Ovary (tissue), 10 donors: ENCODE measurements at places on chromosomes 4 and X. TPM values are rescaled to one million over a fixed set of nuclear protein-coding genes. Genes with fewer than 3 reads are reported as not detected.
A peak's percentile ranks its signal among the peaks of the same experiment; 100 is the strongest.

DNA sequence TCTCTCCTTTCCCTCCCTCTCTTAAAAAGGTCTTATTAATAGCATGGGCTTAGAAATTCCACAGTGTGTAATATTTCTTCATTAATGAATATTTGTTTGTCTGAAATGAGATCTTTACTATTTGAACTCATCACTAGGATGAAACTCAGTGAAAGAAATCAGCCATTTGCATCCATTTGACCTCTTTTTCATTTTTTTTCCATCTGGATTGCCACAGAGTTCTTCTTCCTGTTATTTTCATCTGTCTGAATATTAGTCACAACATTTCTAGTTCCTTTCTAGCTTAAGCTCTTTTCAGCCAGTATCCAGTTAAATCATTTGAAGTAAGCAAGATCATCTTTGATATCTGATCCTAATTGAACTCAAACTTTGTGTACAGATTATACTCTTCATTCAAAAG, 69.2 kb upstream of the PLS3 start:
- no peaks in the 10 kb centered on the region for H3K4me1 ChIP-seq
- no peaks in the 10 kb centered on the region for H3K36me3 ChIP-seq
- H3K27me3 ChIP-seq = no peaks in the 10 kb centered on the region
- DNase-seq = no peak
- H3K4me3 ChIP-seq = no peak overlapping the region

DNA sequence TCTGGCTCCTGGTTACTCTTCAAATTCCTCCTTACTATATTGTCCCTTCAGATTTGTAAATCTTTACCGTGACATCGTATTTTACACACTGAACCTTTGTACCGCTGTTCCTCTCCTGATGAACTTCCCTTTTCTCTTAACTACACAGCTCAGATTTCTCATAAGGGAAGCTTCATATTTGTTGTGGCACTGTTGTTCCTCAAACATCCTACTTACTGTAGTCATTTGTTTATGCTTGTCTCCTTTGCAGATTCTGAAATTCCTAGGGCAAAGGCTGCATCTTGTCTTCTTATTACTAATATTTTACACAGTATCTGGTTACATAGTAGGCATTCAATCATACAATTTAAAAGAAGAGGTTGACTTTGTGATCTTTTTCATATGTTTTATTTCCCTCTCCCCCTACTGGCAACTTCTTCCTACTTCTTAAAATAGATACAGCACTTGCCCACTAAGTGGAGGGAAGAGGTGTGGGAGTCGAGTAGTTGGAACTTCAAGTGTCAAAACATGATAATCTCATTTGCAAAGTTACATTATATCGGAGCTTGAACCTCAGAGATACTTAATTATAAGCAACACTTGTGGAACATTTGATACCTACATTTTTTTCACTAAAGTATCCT, 50.0 kb downstream of the TET2 start:
- H3K36me3 ChIP-seq = no peaks in the 10 kb centered on the region
- H3K27ac ChIP-seq = no peak overlapping the region
- DNase-seq = no peak
- no peak overlapping the region for H3K4me3 ChIP-seq
- peaks cover 3% of the 10 kb centered on the region for H3K4me1 ChIP-seq

DNA sequence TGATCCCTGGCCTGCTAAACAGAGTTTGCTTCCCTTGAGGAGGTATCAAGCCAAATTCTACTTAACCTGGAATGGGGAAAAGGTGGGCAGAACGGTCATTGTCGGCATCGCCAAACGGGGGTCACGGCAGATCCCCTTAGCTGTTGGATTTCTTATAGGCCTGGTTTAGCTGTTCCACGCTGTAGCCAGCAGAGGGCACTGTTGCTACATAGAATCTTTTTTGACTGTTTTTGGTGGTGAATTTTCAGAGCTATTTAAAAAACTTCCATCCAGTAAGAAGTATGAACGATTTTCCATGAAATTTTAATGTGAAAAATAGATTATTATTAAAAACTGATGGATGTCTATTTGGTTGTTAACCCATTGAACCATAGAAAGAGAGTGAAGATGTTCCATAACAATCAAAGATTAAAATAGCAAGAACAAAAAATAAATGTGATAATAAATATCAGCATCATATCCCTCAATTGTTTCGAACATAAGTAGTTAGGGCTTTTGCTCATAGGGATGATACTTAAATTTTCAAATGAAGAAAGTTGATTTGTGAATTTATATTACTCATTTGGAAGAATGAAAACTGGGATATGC, 56.6 kb downstream of the LINC00632 start:
- H3K27ac ChIP-seq = no peak overlapping the region
- H3K4me3 ChIP-seq = no peak overlapping the region
- DNase-seq = peak; percentile 36
- H3K27me3 ChIP-seq = no peaks in the 10 kb centered on the region
- H3K36me3 ChIP-seq = no peaks in the 10 kb centered on the region

GRCh38 chr4:185363251-185363650, 32.5 kb downstream of the LRP2BP start:
- no peak for DNase-seq
- H3K4me3 ChIP-seq = no peak overlapping the region
- no peak overlapping the region for H3K27ac ChIP-seq
- H3K27me3 ChIP-seq = no peaks in the 10 kb centered on the region
- no peaks in the 10 kb centered on the region for H3K36me3 ChIP-seq

Gene FHDC1
- total RNA-seq = 1.5 TPM

Gene MAGEC3
- total RNA-seq = not detected

- H3K4me3 ChIP-seq = no peak overlapping the region
- DNase-seq = no peak
- no peaks in the 10 kb centered on the region for H3K4me1 ChIP-seq
- no peaks in the 10 kb centered on the region for H3K36me3 ChIP-seq
These were observed 45.8 kb upstream of the IL21 start for GRCh38 chr4:122666527-122667245.

GRCh38 chr4:13168326-13168725, 315.8 kb downstream of the RAB28 start:
- no peaks in the 10 kb centered on the region for H3K4me1 ChIP-seq
- no peaks in the 10 kb centered on the region for H3K36me3 ChIP-seq
- H3K27me3 ChIP-seq = no peaks in the 10 kb centered on the region
- DNase-seq = no peak

DNA sequence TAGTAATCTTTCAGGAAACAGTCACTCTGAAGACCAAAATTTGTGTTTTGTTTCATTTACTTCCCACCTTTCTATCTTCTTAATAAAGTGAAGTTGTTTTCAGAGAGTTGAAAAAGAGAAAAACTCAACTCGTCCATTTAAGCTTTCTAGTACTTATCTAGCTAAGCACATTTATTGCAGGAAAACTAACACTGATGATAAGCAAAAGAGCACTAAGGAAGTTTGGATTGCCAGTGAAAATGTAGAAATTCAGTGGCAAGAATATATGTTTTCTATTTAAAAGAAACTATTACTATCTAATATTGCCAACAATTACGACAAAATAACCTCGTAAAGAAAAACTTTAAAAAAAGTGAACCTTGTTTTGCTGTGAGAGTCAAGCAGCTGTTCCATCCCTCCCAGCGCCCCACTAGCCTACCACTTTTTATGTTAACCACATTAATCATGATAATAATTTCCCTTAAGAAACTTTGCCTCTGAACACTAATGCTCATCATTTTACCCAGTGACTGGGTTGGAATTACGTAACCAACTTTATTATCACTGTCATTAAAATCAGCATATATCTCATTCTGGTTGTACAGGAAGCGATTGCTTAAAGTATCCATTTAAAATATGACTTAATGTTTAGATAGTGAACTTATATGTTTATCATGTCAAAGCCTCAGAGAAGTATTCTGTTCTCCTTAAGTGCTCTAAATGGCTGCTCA, 24.8 kb downstream of the SPRY1 start:
- H3K27ac ChIP-seq = no peak overlapping the region
- H3K4me1 ChIP-seq = no peaks in the 10 kb centered on the region
- no peaks in the 10 kb centered on the region for H3K36me3 ChIP-seq
- no peaks in the 10 kb centered on the region for H3K27me3 ChIP-seq
- H3K4me3 ChIP-seq = no peak overlapping the region
- DNase-seq = no peak

DNA sequence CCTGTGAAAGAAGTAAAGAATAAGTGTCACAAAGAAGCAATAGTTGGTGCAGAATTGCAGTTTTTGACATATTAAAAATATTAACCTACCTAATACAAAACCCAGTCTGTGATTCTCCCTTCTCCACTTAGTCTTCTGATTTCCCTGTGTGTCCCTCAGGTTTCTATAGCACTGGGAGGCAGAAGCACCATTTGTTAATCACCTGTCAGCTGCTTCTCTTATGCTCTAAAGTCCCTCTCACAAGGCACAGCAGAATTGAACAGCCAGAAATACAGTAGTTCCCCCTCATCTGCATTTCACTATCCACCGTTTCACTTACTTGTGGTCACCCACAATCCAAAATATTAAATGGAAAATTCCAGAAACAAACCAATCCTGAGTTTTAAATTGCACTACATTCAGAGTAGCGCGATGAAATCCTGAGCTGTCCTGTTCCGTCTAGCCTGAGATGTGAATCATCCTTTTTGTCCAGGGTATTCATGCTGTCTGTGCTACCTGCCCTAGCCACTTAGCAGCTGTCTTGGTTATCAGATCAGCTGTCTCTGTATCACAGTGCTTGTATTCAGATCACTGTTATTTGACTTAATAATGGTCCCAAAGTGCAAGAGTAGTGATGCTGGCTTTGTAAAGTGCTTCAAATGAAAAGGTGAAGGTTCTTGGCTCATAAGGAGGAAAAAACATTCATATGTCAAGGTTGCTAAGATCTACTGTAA, 984.1 kb upstream of the GRID2 start:
- H3K4me1 ChIP-seq = no peaks in the 10 kb centered on the region
- H3K27ac ChIP-seq = no peak overlapping the region
- no peak overlapping the region for H3K4me3 ChIP-seq
- no peaks in the 10 kb centered on the region for H3K36me3 ChIP-seq
- H3K27me3 ChIP-seq = no peaks in the 10 kb centered on the region

DNA sequence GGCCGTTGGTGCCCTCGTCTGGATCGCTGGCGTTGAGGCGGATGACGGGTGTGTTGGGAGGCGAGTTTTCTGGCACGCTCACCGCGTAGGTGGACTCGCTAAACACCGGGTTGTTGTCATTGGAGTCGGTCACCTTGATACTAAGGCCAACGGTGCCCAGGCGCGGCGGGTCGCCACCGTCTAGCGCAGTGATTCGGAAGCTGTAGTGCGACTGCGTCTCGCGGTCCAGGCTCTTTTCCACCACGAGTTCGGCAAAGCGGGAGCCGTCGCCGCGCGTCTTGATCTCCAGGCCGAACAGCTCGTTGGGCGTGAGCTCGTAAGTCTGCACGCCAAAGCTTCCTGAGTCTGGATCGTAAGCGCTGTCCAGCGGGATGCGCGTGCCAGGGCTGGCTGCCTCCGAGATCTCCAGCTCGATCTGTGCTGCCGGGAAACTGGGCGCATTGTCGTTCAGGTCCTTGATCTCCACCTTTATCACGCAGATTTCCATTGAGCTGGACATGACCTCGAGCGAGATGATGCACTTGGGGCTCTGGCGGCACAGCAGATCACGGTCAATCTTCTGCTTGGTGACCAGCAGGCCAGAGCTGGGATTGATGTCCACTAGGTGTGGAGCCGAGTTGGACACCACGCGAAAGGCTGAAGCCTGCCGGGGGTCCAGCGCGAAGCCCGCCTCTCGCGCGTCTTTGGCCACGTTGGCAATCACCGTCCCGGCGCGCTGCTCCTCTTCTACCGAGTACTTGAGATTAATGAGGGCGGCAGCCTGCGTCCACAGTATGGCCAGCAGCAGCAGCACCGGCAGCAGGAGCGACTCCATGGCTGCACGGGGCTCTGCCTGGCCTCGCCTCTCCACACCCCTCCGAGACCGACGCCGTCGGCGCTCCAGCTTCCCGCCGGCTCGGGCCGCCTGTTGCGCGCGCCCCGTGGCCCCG, 2.0 kb downstream of the PCDH19 start:
- H3K36me3 ChIP-seq = no peaks in the 10 kb centered on the region
- no peak overlapping the region for H3K4me3 ChIP-seq
- H3K27ac ChIP-seq = no peak overlapping the region
- peaks cover 2% of the 10 kb centered on the region for H3K4me1 ChIP-seq
- H3K27me3 ChIP-seq = no peaks in the 10 kb centered on the region

GRCh38 chr4:7514789-7515188, 80.1 kb upstream of the PSAPL1 start:
- no peak overlapping the region for H3K4me3 ChIP-seq
- H3K4me1 ChIP-seq = peaks cover 20% of the 10 kb centered on the region
- peak overlapping the region; percentile 82 for H3K27ac ChIP-seq
- no peak for DNase-seq
- no peaks in the 10 kb centered on the region for H3K27me3 ChIP-seq

DNA sequence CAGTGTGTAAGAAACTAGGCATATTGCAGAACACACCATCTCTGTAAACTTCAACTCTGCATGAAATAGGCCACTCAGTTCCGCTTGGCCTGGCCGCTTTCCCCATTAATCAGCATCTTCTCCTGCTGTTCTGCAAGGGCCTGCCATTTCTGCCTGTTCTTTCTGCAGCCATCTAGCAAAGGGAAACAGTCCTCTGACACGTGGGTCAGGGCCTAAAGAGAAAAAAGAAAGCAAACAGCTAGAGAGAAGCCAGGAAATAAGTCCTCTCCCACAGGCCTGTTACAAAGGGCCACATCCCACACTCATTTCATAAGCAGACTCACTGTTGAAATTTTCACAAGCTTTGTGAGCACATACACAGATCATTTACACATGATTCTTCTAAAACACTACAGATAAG, 130.1 kb downstream of the PDE5A start:
- H3K36me3 ChIP-seq = no peaks in the 10 kb centered on the region
- peak overlapping the region; percentile 67 for H3K27ac ChIP-seq
- H3K4me1 ChIP-seq = peaks cover 1% of the 10 kb centered on the region
- DNase-seq = peak; percentile 67
- no peaks in the 10 kb centered on the region for H3K27me3 ChIP-seq

Gene LIMCH1
- total RNA-seq = 18.6 TPM

DNA sequence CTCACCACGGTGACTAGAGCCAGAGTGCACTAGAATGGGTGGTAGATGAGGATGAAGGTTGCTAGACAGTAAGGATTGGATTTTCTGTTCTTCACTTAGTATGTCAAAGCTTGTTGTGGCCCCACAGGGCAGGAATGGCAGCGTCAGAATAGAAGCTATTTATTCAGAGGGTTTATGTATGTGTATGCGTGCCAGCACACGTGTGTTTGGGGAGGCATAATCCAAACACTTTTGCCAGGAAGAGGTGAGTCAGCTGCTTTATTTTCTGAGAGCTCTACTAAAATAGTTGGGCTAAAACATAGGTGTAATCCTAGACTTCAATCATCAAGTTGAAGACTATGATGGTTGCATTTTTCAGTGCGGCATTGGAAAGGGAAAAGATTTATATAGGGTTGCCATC, 1.2 kb upstream of the MAGEE2 start:
- no peak overlapping the region for H3K27ac ChIP-seq
- H3K36me3 ChIP-seq = no peaks in the 10 kb centered on the region
- H3K4me1 ChIP-seq = no peaks in the 10 kb centered on the region

Gene NRK
- 69.2 TPM for total RNA-seq

DNA sequence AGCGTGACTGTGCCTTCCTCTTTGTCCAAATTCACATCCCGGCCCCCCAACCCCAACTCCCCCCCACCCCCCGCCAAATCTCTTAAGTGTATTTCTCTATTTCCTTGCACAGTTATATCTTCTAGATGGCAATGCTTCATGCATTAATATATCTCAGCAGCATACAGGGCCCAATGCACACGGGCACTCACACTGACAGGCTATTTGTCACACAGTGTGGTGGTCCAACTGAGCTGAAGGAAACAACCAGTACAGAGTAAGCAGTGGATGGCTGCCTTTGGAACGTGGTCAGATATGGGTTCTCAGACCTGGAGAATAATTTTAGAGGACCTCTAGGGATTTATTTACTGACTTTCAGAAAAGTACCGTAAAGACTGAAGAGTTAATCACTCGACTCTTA, 681 bp downstream of the EXOC1 start:
- peak overlapping the region; percentile 87 for H3K4me3 ChIP-seq
- H3K4me1 ChIP-seq = peaks cover 5% of the 10 kb centered on the region
- no peaks in the 10 kb centered on the region for H3K27me3 ChIP-seq
- no peaks in the 10 kb centered on the region for H3K36me3 ChIP-seq
- DNase-seq = no peak

Gene ABCB7
- 53.7 TPM for total RNA-seq
